ENCODE measurements at places on chromosomes 7 and 10.

DNA sequence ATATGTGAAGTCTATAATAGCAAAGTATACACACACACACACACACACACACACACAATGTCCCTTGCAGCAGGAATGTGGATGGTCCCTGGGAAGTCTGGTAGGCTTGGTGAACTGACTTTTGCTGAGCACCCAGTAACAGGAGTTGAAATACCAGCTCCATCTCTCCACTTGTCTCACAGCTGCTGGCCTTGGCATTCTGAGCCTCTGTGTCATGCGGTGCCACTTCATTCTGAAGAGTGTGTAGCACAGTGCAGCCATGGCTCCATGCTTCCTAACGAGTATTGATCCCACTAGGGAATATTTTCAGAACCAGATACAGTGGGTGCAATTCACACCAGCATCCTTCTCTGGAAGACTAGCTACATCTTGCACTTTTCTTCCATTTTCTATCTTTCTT, 192.4 kb downstream of the ADARB2 start:
- DNase-seq: no peak

DNA sequence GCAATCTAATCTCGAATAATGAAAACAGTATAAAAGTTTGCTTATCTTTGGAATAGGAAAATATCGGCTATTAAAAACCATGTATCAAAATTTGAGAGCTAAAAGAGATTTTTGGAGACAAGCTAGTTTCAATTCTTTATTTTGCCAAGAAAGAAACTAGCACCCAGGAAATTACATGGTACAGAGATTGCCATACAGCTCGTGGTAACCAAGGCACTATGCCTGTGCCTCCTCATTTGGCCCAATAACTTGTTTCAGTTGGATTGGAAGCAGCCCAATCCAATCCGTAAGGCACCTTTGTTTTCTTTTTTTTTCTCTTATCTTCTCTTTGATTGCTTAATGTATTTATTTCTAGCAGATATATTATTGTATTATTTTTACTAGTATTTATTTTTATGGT, 55.0 kb downstream of the GNAI1 start:
- DNase-seq: no peak

DNA sequence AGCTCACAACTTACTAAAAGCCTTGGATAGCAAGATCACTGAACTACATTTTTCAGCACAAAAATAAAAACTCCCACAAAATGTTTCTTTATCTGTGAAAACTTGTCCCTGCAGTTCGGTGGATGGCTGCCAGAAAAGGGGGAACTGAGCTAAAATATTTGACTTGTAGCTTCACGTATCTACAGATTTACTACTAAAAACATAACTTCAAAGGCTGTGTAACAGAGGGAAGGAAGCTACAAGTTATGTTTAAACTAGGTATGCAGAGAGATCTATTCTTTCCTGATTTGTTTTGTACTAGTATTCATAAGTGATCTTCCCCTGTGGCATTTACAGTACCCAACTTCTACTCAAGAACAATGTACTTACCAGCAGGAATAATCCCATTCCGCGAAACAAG, 25.1 kb downstream of the SGCE start:
- DNase-seq: no peak

- no peak for DNase-seq
Measured at GRCh38 chr10:128877141-128877540, 589.9 kb upstream of the MGMT start.

- DNase-seq: no peak
Measured at GRCh38 chr7:40175725-40176510, 41.1 kb downstream of the SUGCT start.

- no peak for DNase-seq
Measured at GRCh38 chr10:15744217-15744865, 24.6 kb upstream of the ITGA8 start.

DNA sequence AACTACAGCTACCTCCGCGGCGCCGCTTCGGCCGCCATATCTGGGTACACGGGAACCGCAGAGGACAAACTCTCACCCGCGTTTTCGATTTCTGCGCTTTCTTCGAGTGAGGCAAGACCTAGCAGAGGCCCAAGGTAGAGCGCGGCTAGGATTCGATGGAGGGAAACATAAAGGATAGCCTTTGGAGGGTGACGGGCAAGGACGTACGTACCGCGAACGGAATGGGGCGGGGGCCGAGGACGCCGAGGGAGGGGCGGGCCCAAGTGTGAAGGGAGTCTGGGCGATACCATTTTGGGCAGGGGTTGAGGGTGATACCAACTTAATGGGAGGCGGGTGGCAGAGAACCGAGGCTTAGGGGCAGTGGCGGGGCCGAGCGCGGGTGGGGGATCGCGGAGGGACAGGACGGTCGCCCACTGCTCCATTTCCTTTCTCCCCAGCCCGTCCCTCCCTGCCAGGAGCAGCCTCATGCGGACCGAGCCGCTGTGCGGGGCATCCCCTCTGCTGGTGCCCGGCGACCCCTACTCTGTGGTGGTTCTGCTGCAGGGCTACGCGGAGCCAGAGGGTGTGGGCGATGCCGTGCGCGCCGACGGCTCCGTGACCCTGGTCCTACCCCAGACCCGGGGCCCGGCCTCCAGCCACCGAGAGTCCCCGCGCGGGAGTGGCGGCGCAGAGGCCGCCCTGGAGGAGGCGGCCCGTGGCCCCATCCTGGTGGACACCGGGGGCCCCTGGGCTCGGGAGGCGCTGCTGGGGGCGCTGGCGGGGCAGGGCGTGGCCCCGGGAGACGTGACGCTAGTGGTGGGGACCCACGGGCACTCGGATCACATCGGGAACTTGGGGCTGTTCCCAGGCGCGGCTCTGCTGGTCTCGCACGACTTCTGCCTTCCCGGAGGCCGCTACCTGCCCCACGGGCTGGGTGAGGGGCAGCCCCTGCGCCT, at the start of gene MBLAC1:
MBLAC1 (plus strand) TSS at position 37 of the 935 bp plus-strand sequence; CDS start at position 466, 429 bp downstream.
- peak; percentile 85 for DNase-seq

- no peak for DNase-seq
Measured at GRCh38 chr10:95303950-95304349, 13.1 kb upstream of the PDLIM1 start.

DNA sequence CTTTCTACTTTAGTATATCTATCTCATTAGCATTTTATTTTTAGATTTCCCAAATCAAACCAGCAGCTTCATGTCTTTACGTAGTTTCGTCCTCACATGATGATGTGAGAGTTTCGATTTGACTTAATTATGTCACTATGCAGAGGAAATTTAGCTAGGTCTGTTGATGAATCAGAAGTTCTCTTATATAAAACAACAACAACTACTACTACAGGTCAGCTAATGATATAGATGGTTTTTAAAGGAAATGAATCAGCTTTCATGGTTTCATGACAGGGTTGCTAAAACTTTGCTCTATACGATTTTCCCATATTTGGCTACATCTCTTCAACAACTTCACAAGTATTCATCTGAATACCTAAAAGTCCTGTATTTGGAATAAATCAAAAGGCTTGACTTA, 28.6 kb downstream of the JAZF1 start:
- no peak for DNase-seq

GRCh38 chr7:71145906-71146901, 14.3 kb downstream of the GALNT17 start:
- no peak for DNase-seq

GRCh38 chr10:78236416-78237015, 202.9 kb downstream of the RPS24 start:
- no peak for DNase-seq

DNA sequence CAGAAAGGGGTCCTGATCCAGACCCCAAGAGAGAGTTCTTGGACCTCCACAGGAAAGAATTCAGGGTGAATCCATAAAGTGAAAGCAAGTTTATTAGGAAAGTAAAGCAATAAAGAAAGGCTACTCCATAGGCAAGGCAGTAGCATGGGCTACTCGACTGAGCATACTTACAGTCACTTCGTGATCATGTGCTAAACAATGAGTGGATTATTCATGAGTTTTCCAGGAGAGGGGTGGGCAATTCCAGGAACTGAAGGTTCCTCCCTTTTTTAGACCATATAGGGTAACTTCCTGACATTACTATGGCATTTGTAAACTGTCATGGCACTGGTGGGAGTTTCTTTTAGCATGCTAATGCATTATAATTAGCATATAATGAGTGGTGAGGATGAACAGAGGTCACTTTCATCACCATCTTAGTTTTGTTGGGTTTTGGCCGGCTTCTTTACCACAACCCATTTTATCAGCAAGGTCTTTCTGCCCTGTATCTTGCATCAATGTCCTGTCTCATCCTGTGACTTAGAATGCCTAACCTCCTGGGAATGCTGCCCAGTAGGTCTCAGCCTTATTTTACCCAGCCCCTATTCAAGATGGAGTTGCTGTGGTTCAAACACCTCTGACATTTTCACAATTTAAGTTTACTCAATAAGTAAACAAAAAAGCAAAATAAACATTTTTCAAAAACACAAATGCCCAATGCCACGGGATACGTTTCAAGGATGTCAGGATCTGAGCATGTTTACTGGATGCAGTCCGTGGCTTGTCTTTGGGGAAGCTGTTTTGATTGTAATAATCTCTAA, 37.0 kb downstream of the ALOX5 start:
- no peak for DNase-seq

DNA sequence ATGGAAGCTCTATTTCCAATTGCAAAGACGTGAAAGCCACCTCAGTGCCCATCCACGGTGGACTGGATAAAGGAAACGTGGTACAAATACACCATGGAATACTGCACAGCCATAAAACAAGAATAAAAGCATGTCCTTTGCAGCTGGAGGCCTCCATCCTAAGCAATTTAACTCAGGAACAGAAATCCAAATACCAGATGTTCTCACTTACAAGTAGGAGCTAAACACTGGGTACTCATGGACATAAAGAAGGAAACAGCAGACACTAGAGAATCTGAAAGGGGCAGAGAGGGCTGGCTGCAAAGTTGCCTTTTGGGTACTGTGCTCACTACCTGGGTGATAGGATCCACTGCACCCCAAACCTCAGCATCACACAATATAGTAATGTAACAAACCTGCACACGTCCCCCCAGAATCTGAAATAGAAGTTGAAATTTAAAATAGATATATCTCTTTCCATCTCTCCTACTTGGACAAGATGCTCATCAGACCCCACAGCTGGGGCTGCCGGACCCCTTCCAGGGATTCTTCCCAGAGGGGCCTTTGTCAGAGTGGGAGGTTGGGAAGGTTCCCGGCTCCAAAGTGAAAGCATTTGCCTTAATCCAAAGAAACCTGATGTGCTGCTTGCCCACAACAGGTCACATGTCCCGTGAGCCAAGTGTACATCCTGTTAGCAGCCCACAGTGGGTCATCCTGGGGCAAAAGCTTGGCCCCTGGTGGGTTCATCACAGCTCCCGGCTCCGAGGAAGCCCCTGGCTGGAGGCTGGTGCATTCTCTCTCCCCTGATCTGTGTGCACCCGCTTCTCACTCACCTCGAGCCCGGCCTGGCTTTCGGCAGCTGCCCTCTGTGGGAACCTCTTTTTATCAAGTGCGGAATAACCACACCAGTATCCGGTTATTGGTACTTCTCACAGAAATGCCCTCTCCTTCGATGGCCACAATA, 172.3 kb upstream of the PPP2R2D start:
- DNase-seq: no peak

DNA sequence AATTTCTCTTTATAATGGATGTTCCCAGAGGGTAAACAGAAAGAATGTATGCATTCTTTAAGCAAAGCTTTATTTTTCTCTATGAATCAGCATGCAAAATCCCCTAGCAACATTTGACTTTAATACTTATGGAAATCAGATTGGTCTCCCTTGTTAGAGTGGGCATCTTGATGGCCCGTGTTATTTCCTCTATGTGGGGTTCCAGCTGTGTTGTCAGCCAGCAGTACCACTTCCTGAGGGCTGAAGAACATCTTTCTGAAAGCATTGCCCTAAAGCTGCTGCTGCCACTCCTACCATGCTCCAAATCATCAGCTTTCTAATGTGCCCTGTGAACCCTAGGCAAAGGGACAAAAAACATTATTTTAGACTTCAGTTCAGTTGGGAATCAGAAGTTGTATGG, 70.4 kb upstream of the HECTD2 start:
- no peak for DNase-seq

DNA sequence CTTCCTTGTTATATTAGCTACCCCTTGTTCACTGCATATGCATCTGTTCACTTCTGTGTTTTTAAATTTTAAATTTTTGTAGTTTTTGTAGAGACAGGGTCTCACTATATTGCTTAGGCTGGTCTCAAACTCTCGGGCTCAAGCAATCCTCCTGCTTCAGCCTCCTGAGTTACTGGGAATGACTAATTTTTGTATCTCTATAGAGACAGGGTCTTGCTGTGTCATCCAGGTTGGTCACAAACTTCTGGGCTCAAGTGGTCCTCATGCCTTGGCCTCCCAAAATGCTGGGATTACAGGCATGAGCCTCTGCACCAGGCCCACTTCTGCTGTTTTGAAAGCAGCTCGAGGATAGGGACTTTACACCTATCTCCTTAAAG, 64.6 kb downstream of the PRTFDC1 start:
- DNase-seq: no peak

GRCh38 chr10:122861711-122862161, 16.1 kb upstream of the CUZD1 start:
- no peak for DNase-seq

DNA sequence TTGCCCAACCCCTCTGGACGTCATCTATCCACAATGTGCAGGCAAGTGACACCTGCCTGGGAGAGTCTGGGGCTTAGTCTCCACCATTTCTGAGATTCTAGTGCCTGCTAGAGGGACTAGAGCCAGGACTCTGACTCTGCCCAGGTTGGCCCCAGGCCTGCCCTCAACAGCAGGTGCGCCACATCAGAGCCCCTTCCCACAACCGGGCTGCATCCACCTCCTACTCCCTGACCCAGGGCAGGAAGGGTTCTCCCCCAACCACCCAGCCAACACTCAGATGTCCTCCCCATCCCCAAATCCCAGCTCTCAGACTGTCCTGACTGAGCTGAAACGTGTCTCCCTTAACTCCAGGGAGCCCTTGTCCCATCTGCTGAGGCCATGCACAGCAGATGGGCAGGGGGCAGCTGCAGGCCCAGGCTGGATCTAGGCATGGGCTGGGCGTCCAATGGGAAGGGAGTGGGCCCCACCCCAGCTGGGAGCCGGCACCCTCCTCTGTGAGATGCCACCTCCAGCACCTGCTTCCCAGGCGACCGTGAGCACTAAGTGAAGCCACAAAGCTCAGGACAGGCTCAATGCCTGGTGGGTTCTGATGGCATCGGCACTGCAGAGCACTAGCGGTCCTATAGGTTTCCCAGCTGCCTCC, 49.2 kb downstream of the RASGEF1A start:
- no peak for DNase-seq

- DNase-seq: no peak
Measured at GRCh38 chr10:1061930-1062774, 6.0 kb downstream of the WDR37 start.

DNA sequence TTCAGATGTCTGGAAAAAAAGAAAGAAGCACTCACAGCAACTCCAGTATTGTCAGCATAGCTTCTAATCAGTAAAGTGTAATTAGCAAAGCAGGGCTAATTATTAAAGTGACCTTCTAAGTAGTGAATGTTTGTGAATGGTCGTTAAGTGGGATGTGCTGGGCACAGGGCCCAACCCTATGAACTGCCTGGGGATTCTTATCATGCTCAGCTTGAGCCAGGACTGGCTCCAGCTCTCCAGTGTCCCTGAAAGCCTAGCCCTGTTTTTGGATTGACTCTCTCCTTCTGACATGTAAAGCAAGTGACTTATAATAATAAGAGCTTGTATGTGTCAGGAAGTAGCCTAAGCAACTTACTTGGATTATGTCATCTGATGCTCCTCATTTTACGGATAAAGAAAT, 9.5 kb upstream of the TBX20 start:
- no peak for DNase-seq

All from substantia nigra (tissue), 51 donors.